Occipital lobe (tissue), 3 donors: ENCODE measurements at places on chromosomes 4 and X.

DNA sequence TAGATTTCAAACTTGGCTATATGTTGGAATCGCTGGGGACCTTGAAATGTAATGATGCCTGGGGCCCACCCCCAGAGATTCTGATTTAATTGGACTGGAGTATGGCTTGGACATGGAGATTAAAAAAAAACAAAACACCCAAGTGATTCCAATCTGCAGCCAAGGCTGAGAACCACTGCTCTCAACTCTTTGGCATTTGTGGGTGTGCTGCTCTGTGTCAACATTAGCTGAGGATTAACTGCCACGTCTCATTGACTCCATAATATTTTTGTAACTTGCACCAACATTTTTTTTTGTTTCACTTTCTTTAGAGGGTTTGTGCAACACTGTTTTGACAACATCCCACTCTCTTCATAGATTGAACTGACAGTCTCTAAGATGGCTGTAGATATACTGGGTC lies 41.1 kb upstream of the PDK3 start:
- DNase-seq: no peak

DNA sequence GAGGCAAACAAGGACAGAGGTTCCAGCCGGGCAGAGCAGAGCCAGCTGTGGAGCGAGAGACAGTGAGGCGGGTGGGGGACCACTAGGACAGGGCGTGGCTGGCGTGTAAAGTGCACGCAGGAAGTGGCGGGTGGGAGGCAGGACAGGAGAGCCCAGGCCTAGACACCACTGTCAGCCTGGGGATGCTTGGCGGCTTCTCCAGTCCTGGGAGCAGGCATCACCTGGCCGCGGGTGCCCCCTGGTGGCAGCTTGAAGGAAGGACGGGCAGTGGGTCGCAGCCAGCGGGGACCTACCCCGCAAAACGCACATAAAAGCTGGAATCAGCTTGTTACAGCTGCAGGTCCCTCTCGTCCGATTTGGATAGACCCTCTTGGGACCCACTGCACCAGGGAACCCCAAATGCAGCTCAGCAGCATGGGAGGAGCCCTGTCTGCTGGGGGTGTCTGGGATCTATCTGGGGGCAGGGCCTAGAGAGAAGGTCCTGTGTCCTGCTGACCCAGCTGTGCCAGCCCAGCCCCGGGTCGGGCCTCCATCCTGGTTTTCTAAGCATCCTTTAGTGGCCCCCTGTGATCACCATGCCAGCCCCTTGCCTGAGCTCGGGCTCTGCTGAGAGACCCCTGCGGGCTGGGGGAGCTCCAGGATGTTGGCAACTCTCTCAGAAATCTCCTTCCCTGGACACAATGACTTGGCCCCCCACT lies 57.7 kb downstream of the WFS1 start:
- DNase-seq: peak; percentile 71

DNA sequence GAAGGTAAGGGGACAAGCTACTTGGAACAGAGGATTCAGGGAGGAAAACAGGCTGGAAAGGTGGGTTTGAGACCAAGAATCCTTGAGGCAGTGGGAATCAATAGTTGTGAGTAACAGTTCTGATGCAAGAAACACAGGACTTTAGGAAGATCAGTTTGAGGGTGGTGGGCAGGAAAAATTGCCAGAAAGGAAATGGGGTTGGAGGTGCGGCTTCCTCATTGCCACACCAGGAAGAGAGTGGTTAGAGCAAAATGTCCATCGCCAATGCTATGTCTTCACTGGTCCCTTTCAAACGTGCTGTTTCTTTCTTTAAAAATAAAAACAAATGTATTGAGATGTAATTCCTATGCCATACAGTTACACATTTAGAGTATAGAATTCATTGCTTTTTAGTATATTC lies 57.1 kb upstream of the NOCT start:
- DNase-seq: no peak

GRCh38 chrX:123818243-123818642 lies 41.6 kb upstream of the XIAP start:
- DNase-seq: no peak

- DNase-seq: no peak
Observed at GRCh38 chr4:155877971-155878370, 11.9 kb upstream of the ASIC5 start.
